NCI-H748 treated with DMSO at 0.1 percent for 48 hours (cell line): ENCODE measurements at places on chromosomes 11 and 22.

GRCh38 chr11:31218847-31219246, 150.7 kb downstream of the DCDC1 start:
- DNase-seq, result no peak

GRCh38 chr11:64341851-64342791, 2.1 kb downstream of the CCDC88B start:
- peak; percentile 13 for DNase-seq

DNA sequence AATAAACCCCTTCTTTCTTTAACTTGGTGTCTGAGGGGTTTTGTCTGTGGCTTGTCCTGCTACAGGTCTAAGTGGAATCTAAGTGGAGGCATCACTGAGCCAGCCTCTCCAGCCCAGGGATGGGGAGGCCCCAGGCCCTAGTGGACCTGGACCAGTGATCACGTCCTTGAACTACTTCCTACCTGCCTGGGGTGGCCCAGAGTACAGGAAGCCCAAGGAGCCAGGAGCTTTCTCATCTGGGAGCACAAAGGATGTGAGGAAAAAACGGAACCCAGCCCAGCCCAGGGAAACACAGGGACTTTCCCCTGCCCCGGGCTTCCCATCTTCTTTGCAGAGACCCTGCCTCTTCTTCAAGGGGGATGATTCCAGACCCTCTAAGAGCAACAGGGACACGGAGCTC, 3.5 kb upstream of the CD5 start:
- DNase-seq, result no peak

GRCh38 chr11:57742087-57742452, 779 bp downstream of the SELENOH start:
- no peak for DNase-seq

DNA sequence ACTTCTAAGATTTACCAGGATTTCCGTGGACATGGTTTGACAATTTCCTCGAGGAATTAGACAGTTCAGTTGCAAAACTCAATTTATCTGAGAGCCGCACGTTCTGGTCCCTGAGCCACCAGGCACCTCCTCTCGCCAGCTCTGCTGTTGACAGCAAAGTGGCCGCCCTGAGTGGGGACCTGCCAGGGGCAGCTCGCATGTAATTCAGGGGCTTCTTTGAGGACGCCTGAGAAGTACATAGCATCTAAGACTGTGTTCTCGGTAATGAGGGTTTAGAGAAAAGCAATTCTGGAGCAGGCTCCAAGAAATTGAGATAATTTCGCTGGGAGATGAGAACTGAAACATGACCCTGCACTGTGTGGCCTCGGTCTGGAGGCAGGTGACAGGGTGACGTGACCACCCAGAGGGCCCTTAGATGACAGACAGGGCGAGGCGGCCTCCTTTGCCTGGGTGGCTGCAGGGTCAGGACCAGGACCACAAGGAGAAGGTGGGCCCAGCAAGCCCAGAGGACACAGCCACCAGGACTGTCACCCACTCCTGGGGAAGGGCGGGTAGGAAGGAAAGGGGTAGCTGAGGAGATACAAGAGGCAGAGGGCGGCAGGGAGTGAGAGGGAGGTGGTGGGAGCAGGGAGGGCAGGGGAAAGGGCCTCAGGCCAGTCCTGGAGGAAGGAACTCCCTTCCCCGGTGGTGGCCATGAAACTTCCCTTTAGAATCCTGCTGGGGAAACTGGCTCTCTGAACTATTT, 55.0 kb downstream of the RTL6 start:
- DNase-seq, result no peak

- DNase-seq, result no peak
Measured at GRCh38 chr11:86624366-86624765, 48.0 kb downstream of the ME3 start.

DNA sequence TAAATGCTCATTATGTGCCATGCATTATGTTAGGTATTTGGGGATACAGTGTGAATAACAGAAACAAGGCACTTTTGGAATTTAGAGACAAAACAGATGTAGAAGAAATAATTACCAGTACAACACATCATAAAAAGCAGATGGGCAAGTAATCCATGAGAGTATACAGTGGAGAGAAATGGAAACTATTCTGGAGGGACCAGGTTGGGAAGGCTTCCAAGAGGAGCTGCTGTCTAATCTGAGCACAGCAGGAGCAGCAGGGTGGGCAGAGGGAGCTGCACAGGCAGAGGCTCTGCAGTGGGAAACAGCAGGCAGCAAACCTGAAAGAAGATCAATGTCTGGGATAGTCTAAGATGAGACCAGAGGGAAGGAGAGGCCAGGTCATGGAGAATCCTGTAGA, 268.7 kb upstream of the CCDC90B start:
- DNase-seq, result no peak
